ENCODE measurements at places on chromosomes 4 and X. TPM values are rescaled to one million over a fixed set of nuclear protein-coding genes. Genes with fewer than 3 reads are reported as not detected.

- DNase-seq: no peak
Observed at GRCh38 chr4:6367371-6367851, 97.8 kb downstream of the WFS1 start.

GRCh38 chrX:23013366-23013765 is 13.6 kb downstream of the DDX53 start:
- DNase-seq: no peak

CDS1 gene
- total RNA-seq: 0.12 TPM

CNKSR2 gene
- total RNA-seq: not detected

- DNase-seq: no peak
Observed at GRCh38 chr4:25532591-25532990, 123.1 kb upstream of the SLC34A2 start.

RRH gene
- total RNA-seq: not detected

NXF2B gene
- not detected for total RNA-seq

Data from glomerular endothelial cell (primary cell).